Neural progenitor cell (in vitro differentiated cells): ENCODE measurements at places on chromosomes 7 and 10. TPM values are rescaled to one million over a fixed set of nuclear protein-coding genes. Genes with fewer than 3 reads are reported as not detected.

DNA sequence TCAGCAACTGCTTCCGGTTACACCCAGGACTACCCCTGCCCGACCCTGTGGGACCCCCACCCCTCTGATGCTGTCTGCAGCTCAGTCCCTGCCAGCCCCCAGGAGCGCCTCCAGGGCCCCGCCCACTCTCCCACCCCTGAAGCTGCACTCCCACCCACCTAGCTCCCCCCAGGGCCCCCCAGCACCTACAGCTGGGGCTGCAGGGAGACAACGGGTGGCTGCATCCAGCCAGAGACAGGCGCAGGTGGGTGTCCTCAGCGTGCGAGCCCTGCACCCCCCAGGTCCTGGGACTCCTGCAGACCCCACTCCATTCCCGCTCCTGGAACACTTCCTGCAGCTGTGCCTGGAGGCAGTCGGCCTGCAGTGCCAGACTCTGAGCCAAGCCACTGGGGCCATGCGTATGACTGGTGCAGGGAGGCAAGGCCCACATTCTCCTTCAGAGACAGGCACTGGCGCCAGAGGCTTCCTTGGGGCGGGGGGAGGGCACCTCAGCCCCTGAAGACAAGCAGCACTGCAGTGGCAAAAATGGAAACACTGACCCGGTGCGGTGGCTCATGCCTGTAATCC, 6.1 kb downstream of the CYP2W1 start:
- DNase-seq: no peak
- no peak overlapping the region for H3K27ac ChIP-seq
- peaks cover 14% of the 10 kb centered on the region for H3K4me1 ChIP-seq
- no peaks in the 10 kb centered on the region for H3K36me3 ChIP-seq

GRCh38 chr10:74963549-74963948, 137.1 kb downstream of the KAT6B start:
- no peaks in the 10 kb centered on the region for H3K36me3 ChIP-seq
- no peak overlapping the region for H3K27ac ChIP-seq
- DNase-seq: no peak
- H3K27me3 ChIP-seq: no peaks in the 10 kb centered on the region

DNA sequence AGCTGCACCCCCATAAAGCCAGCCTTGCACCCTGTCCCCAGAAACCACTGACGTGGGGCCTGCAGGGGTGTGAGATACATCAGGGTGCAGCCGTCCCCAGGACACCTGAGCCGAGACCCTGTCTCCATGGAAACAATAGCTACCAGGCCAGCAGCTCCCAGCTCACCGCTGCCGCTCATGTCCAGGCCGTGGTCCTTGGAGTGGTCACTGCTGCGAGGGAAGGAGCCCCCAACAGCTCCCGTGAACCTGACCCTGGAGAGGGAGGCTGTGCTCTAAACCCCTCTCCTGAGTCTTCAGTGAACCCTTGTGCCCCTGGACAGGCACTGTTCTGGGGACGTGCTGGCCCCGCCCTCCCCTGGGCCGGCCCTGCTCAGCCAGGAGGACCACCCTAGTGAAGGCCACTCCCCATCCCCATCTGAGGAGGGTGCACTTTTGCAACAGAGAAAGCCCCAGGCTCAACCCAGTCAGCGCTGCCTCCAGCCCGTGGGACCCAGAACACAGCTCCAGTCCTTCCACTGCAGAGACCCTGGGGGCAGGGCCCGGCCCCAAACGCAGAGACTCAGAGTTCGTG, 19.6 kb upstream of the INPP5A start:
- H3K4me3 ChIP-seq: peak overlapping the region; percentile 24
- peaks cover 28% of the 10 kb centered on the region for H3K4me1 ChIP-seq
- H3K27ac ChIP-seq: no peak overlapping the region
- peaks cover 70% of the 10 kb centered on the region for H3K27me3 ChIP-seq
- no peaks in the 10 kb centered on the region for H3K36me3 ChIP-seq
- peak; percentile 47 for DNase-seq

DNA sequence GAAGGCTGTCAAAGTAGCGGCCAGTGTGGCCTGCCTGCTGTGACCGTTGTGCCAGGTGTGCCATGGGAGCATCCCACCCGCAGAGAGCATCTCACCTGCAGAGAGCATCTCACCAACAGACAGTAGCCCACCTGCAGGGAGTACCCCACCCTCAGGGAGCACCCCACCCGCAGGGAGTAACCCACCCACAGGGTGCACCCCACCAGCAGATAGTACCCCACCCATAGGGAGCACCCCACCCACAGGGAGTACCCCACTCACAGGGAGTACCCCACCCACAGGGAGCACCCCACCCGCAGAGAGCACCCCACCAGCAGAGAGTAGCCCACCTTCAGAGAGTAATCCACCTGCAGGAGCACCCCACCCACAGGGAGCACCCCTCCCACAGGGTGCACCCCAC, 476.5 kb downstream of the TCERG1L start:
- no peaks in the 10 kb centered on the region for H3K27me3 ChIP-seq
- H3K4me1 ChIP-seq: no peaks in the 10 kb centered on the region

DNA sequence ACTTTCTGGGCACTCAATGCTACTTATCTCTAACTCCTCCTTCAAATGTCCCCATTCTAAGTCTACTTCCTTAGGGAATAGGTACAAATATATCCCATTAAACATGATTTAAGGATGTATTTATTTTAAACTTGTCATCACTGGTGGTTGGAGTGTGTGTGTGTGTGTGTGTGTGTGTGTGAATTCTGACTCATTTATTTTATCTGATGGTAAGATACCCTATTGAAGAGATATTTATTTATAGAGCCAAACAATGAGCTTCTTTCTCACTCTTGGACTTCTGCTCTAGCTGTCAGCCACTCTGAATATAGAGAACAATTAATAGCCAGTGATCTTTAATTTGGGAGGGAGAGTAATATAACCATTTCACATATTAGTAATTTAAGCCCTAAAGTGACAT, 17.8 kb upstream of the MAGI2 start:
- H3K4me3 ChIP-seq: no peak overlapping the region
- DNase-seq: no peak
- H3K36me3 ChIP-seq: no peaks in the 10 kb centered on the region
- H3K27ac ChIP-seq: no peak overlapping the region
- H3K4me1 ChIP-seq: no peaks in the 10 kb centered on the region
- H3K27me3 ChIP-seq: no peaks in the 10 kb centered on the region

- H3K36me3 ChIP-seq: no peaks in the 10 kb centered on the region
- no peaks in the 10 kb centered on the region for H3K4me1 ChIP-seq
- no peak overlapping the region for H3K4me3 ChIP-seq
- DNase-seq: no peak
Measured at GRCh38 chr7:26965724-26966123, 101.3 kb upstream of the SKAP2 start.

DNA sequence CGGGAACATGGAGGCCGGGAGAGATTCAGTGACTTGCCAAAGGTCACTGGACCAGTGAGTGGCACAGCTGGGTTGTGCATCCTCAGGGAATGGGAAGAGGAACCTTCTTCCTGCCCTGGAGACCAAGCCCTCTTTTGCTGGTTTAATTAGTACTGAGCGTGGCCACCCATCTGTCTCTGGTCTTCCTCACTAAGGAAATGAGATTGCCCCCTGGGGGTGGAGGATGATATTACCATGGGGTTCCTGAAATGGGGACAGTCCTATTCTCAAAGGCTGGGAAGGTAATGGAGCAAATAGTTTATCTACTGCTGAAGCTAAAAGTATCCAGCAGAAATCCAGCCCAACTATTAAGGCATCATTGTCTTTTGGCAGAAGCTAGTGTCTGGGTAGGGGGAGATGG, 98.6 kb upstream of the FGFR2 start:
- DNase-seq: peak; percentile 66
- no peaks in the 10 kb centered on the region for H3K27me3 ChIP-seq
- H3K36me3 ChIP-seq: no peaks in the 10 kb centered on the region
- peaks cover 41% of the 10 kb centered on the region for H3K4me1 ChIP-seq
- no peak overlapping the region for H3K4me3 ChIP-seq
- H3K27ac ChIP-seq: no peak overlapping the region

GRCh38 chr7:117582219-117582704, 102.4 kb downstream of the CFTR start:
- no peak overlapping the region for H3K4me3 ChIP-seq
- H3K27ac ChIP-seq: no peak overlapping the region
- no peaks in the 10 kb centered on the region for H3K4me1 ChIP-seq
- peak; percentile 17 for DNase-seq

DNA sequence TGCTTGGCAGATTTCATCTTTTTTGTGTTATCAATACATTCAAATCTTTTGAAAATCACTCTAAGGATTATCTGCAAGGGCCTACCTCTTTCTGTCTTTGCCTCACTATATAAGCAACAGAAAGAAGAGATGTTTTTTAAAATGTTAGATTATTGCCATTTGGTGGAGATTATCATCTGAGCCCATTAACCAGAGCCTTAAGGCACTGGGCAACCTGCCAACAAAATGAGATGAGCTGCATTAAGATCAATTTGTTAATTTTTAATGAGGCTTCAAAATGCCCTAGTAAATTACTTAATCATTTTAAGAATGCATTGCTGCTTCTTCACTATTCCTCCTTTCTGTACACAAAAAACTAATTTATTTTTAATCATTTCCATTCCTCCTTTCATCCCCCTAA, 314.1 kb downstream of the SNX13 start:
- DNase-seq: no peak
- no peaks in the 10 kb centered on the region for H3K4me1 ChIP-seq
- H3K27ac ChIP-seq: no peak overlapping the region
- no peaks in the 10 kb centered on the region for H3K27me3 ChIP-seq

DNA sequence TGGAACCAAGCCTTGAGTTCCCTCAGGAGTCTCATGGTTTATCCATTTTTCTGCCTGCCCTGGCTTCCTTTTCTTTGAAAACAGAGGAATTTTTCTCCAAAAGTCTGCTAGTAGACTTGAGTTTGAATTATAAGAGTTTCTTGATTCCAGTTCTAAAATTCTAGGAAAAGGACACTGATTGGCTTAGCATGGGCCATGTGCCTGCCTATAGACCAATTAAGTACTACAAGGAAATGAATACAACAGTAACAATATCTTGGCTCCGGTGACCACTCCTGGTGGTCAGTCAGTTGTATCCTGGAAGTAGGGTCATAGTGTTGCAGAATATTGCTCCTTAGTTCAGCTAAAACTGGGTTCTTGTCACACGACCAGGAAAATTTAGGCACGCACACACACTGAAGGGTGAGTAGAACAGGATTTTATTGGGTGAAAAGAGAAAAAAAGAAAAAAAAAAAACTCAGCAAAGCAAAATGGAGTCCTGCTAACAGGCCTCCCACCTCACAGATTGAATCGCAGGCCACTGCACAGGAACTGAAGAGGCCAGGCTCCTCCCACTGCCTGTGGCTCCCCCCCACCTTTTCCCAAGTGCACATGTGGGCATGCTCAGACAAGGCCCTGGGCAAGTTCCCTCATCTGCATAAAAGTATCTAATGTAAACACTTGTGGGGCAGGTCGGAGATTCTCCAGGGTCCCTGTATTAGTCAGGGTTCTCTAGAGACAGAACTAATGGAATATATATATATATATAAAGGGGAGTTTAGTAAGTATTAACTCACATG, 155.1 kb downstream of the LYZL1 start:
- no peaks in the 10 kb centered on the region for H3K4me1 ChIP-seq
- no peaks in the 10 kb centered on the region for H3K27me3 ChIP-seq
- H3K27ac ChIP-seq: no peak overlapping the region
- no peak for DNase-seq

DNA sequence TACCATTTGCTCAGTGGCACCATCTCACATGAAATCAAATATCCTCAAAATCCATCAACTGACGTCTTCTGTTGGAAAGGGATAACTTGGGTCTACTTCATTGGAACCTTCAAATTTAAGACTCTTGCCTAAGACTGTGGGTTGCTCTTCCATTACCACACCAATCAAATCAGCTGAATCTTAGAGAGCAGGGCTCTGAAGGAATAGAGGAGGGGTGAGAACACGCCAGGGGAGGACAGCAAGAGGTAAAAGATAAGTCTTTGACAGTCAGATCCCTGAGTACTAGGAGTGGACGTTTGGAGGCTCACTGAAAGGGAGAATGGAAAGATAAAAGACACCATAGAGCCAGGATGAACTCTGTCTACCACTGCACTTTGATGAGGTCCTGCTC, 107.5 kb downstream of the CCDC71L start:
- no peak overlapping the region for H3K4me3 ChIP-seq
- no peak for DNase-seq

GRCh38 chr10:35639021-35639727, 2.9 kb downstream of the FZD8 start:
- peak overlapping the region; percentile 49 for H3K4me3 ChIP-seq
- H3K27ac ChIP-seq: no peak overlapping the region

GRCh38 chr10:52949899-52950298, 177.3 kb upstream of the MBL2 start:
- no peak overlapping the region for H3K27ac ChIP-seq
- H3K36me3 ChIP-seq: no peaks in the 10 kb centered on the region
- no peak overlapping the region for H3K4me3 ChIP-seq
- no peaks in the 10 kb centered on the region for H3K27me3 ChIP-seq
- DNase-seq: peak; percentile 38
- H3K4me1 ChIP-seq: no peaks in the 10 kb centered on the region

- peaks cover 16% of the 10 kb centered on the region for H3K4me1 ChIP-seq
- H3K27ac ChIP-seq: no peak overlapping the region
- DNase-seq: no peak
Measured at GRCh38 chr10:125029584-125030242, 87.8 kb downstream of the ZRANB1 start.

- no peaks in the 10 kb centered on the region for H3K4me1 ChIP-seq
- no peaks in the 10 kb centered on the region for H3K36me3 ChIP-seq
- no peaks in the 10 kb centered on the region for H3K27me3 ChIP-seq
- H3K27ac ChIP-seq: no peak overlapping the region
- DNase-seq: no peak
- no peak overlapping the region for H3K4me3 ChIP-seq
Measured at GRCh38 chr10:75335191-75335590, 66.4 kb downstream of the ZNF503 start.

DNA sequence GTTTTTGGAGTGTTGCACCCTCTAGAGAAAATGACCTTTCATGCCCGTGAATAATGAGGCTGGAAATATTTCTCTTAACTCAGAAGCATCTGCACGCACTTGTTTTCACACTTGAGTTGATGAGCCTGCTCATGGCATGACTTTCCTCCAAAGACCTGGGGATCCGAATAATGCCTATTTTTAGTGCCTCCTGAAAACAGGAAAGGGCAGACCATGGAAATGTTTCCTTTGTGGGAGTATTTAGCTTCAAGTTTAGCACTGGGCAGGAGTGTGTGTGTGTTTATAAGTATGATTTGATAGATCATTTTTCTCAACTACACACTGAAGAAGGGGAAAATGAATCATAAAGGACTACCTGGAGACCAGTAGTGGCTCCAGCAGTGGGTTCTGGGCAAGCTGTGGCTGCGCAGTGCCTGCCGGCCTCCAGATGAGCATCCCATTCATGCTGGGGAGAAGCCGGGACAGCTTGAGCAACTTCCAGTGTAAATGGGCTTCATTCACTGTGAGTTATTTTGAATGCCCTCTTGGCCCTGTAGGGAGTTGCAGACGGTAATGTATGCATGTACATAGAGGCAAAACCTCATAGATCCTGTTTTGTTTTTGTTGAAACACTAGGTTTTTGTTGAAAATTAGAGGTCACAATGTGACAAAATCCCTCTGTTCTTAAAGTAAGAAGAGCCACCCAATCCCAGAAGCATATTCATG, 117.8 kb upstream of the INSYN2A start:
- no peak overlapping the region for H3K4me3 ChIP-seq
- H3K27me3 ChIP-seq: no peaks in the 10 kb centered on the region
- H3K4me1 ChIP-seq: no peaks in the 10 kb centered on the region
- H3K36me3 ChIP-seq: no peaks in the 10 kb centered on the region

- no peaks in the 10 kb centered on the region for H3K36me3 ChIP-seq
- H3K4me3 ChIP-seq: peak overlapping the region; percentile 93
- peaks cover 9% of the 10 kb centered on the region for H3K4me1 ChIP-seq
- peaks cover 68% of the 10 kb centered on the region for H3K27me3 ChIP-seq
- peak; percentile 77 for DNase-seq
- no peak overlapping the region for H3K27ac ChIP-seq
Measured at GRCh38 chr7:33903791-33904680, 1.3 kb upstream of the BMPER start.

TEX36 gene
- not detected in 2 replicates for total RNA-seq
